ENCODE measurements at places on chromosomes 2 and 18. TPM values are rescaled to one million over a fixed set of nuclear protein-coding genes. Genes with fewer than 3 reads are reported as not detected.

The ACTG2 gene
- total RNA-seq, result 53.9 TPM

The GYPC gene
- total RNA-seq, result 29.0 TPM

The C2orf80 gene
- total RNA-seq, result not detected

The RGPD4 gene
- 2.2 TPM for total RNA-seq

The C18orf32 gene
- total RNA-seq, result 51.0 TPM

The TMEM247 gene
- not detected for total RNA-seq

The KLHL14 gene
- 15.2 TPM for total RNA-seq

The UGT1A8 gene
- not detected for total RNA-seq

The SP140 gene
- total RNA-seq, result 0.49 TPM

The HOXD1 gene
- total RNA-seq, result 0.27 TPM

The GRP gene
- total RNA-seq, result 2.4 TPM

The GRHL1 gene
- 12.4 TPM for total RNA-seq

The TMEFF2 gene
- total RNA-seq, result 12.6 TPM

The WNT10A gene
- total RNA-seq, result 8.1 TPM

The FAM110C gene
- 3.9 TPM for total RNA-seq

The KCTD18 gene
- total RNA-seq, result 15.1 TPM

The UGT1A9 gene
- not detected for total RNA-seq

The TRPM8 gene
- 3.0 TPM for total RNA-seq

The SLC11A1 gene
- total RNA-seq, result 7.8 TPM

The RAX gene
- total RNA-seq, result 111 TPM

The AKAIN1 gene
- total RNA-seq, result 1.3 TPM

The AQP12B gene
- total RNA-seq, result not detected

The HOXD8 gene
- 2.1 TPM for total RNA-seq

The ASXL3 gene
- total RNA-seq, result 30.6 TPM

The DTNA gene
- 46.2 TPM for total RNA-seq

The TUBA3E gene
- total RNA-seq, result not detected

The CHST9 gene
- total RNA-seq, result 3.8 TPM

The SLC16A14 gene
- total RNA-seq, result 17.5 TPM

The IGFBP2 gene
- 169 TPM for total RNA-seq

The KLHL41 gene
- total RNA-seq, result 209 TPM

The LPIN1 gene
- total RNA-seq, result 38.6 TPM

The LIPG gene
- 20.2 TPM for total RNA-seq

The RNF152 gene
- total RNA-seq, result 49.1 TPM

The TGFA gene
- 3.4 TPM for total RNA-seq

The CYP26B1 gene
- 12.8 TPM for total RNA-seq

The MYCN gene
- total RNA-seq, result 55.0 TPM

The PID1 gene
- 31.1 TPM for total RNA-seq

The UNC80 gene
- total RNA-seq, result 54.2 TPM

The HS6ST1 gene
- 64.9 TPM for total RNA-seq

The IL37 gene
- total RNA-seq, result not detected

The SNORC gene
- 0.55 TPM for total RNA-seq

The CAPN14 gene
- 0.60 TPM for total RNA-seq

The ACMSD gene
- total RNA-seq, result not detected

The FLACC1 gene
- 2.9 TPM for total RNA-seq

The GRB14 gene
- 7.8 TPM for total RNA-seq

The CARF gene
- total RNA-seq, result 31.7 TPM

The CTAGE1 gene
- not detected for total RNA-seq

The MDH1B gene
- 3.5 TPM for total RNA-seq

The UPP2 gene
- total RNA-seq, result 0.33 TPM

The RSAD2 gene
- total RNA-seq, result 7.9 TPM

The PSMA8 gene
- total RNA-seq, result not detected

The LDLRAD4 gene
- total RNA-seq, result 83.4 TPM

The KIAA2012 gene
- not detected for total RNA-seq

The TEKT4 gene
- total RNA-seq, result 0.22 TPM

The NDUFAF7 gene
- 41.9 TPM for total RNA-seq

Data from camera-type eye (tissue), 1 donor.